ENCODE measurements at places on chromosomes 4 and X.

GRCh38 chr4:139908636-139909437 lies 243.2 kb downstream of the MGST2 start:
- no peak for DNase-seq

DNA sequence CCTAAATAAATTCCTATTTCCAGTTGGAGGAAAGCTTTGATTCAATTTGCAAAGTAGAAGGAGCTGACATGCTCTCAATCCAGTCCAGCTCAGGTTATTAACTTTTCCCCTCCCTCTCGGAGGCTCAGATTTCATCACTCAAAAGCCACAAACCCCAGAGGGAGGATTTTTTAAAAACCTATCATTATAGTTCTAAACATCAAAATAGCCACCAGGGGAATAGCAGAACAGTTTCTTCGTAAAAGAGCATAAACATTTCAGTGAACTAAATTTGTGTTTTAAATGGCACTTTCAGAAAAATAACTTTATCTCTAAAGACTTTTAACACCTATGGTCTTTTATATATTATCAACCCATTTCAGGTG lies 8.8 kb downstream of the GPRIN3 start:
- no peak for DNase-seq

DNA sequence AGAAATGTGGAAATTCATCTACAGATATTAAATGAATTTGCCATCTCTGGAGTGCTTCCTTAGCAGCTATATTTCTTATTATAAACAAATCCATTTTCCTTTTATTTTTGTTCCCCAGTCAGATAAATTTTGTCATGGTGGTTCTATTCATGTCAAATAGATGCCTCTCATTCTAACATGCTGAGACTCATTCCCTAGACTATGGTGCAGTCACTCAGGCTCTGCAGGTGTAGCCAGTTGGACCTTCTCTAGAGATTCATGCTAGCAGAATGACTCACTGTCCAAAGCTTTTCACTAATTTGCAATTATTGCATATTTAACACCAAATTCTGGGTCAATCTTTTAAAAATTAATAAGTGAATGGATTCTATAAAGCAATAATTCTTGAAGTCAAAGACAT lies 1392.7 kb downstream of the PCDH7 start:
- DNase-seq: no peak

DNA sequence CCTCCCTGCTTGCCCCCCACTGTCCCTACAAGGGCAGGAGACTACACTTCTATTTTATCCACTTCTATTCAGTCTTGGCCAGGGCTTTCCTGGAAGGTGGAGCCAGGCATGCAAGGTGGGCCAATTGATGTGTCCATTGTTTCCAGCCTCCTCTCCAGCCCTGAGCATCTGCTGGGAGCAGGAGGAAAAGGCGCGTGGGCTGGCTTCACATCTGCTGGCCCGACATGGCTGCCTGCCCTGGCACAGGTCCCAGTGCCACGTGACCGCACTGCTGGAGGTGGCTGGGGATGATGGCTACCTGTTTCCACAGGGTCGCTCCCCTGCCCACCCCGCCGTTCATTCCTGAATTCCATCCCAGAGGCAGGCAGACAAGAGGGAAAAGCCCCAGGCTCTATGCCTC lies 247.7 kb downstream of the AFAP1 start:
- DNase-seq: no peak

GRCh38 chr4:31234494-31234893 lies 514.3 kb downstream of the PCDH7 start:
- DNase-seq: no peak

DNA sequence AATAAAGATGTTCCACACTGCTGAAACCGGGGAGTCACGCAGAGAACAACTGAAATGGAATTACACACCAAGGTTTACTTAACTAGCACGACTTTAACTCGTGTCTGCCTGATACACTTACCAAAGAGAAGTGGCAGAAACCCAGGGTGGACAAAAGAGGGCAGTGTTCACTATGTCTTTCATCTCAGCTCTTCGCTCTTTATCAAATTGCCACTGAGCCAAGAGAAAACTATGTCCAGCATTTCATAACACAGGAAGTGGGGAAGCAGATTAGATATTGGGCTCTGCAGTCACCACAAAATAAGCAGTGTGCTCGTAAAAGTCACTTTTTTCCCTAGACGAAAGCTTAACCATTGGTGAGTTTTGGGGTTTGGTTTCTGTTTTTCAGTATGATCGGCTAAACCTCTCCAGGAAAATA lies 155.7 kb downstream of the CHIC2 start:
- no peak for DNase-seq

Data from Right ventricle myocardium superior (tissue), 1 donor.